ENCODE measurements at places on chromosomes 2 and 18. TPM values are rescaled to one million over a fixed set of nuclear protein-coding genes. Genes with fewer than 3 reads are reported as not detected.
A peak's percentile ranks its signal among the peaks of the same experiment; 100 is the strongest.

DNA sequence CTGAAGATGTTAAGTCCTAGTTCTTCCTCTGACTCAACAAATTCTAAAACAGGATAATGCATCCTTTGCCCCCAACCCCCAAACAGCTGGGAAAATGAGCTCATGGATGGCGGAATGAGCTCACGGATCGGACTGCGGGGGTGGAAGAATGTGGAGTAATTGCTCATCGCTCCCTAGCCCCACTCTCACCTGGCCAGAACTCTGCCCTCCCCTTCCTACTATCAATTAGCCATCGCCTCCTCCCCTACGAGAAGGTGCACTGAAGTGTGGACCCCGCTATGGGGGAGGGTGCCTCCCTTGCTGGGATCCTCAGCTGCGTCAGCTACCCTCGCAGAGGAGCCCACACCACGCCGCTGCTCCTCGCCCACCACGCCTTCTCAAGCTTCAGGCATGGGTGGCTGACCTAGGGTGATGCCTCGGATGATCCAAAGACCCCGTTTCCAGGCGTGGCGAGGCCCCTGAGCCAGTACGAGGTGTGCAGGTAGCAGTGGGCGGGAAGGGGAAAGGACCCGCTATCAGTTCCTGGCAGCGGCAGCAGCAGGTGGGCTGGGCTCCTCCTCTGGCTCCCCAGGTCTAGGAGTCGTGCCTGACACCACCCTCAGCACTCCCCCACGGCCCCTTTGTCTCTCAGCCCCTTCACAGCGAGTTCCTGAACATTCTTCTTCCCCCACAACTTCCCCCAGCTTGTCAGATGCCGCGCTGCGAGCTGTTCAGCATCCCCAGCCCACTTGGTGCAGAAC is 82.1 kb upstream of the POMC start:
- DNase-seq: peak; percentile 49

- DNase-seq: no peak
Measured at GRCh38 chr2:71826826-71827523, 320.7 kb downstream of the CYP26B1 start.

DNA sequence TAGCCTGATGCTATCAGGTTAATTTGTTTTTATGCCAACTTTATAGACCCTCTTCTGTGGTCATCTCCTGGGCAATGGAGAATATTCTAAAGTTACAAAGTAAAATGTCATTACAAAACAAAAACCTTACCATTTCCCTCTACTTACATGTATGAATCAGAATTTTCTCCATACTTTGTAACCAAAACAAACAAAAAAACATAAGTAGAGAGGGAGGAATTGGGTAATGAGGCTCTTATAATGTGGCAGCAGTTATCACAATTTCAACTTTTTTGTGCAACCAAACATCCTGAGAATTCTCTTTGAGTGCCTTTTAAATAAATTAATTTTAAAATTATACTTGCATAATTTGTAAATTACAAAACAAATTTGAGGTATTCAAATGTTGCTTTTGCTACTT is 332.8 kb downstream of the TXNL1 start:
- DNase-seq: no peak

DNA sequence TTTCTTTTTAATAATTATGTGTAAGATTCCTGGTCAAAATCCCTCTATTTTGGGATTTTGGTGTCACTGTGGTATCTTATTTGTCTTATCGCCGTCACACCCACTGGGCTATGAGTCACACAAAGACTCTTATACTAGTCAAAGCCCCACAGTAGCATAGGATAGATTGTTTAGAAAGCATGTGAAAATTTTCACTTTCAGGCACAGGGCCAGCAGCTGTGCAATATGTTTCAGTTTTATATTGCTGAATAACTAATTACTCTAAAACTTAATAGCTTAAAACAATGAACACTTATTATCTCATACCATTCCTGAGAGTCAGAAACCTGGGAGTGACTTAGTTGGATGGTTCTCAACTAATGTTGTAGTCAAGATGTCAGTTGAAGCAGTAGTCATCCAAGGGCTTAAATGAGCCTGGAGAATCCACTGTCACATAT is 24.0 kb downstream of the CFAP210 start:
- no peak for DNase-seq

- DNase-seq: no peak
Measured at GRCh38 chr2:109475531-109476210, 138.1 kb downstream of the SEPTIN10 start.

Gene IL36A
- not detected for polyA plus RNA-seq

Gene HOXD8
- polyA plus RNA-seq: not detected

Gene CFAP65
- 0.06 TPM for polyA plus RNA-seq
